Panc1 (cell line): ENCODE measurements at places on chromosomes 12 and 14. TPM values are rescaled to one million over a fixed set of nuclear protein-coding genes. Genes with fewer than 3 reads are reported as not detected.

Gene FCF1
- 41.5 TPM for total RNA-seq

Gene KLHDC1
- 1.3 TPM for total RNA-seq

Gene ASB2
- total RNA-seq = 0.28 TPM

Gene CPNE6
- not detected for total RNA-seq

Gene ABCB9
- 32.7 TPM for total RNA-seq

Gene NFE2
- 0.26 TPM for total RNA-seq

Gene LRR1
- 23.3 TPM for total RNA-seq
